Cardiac ventricle fibroblast (primary cell): ENCODE measurements at places on chromosomes 4 and X. TPM values are rescaled to one million over a fixed set of nuclear protein-coding genes. Genes with fewer than 3 reads are reported as not detected.

Gene MAGEC2
- not detected in 2 replicates for total RNA-seq

Gene PHOX2B
- not detected in 2 replicates for total RNA-seq

Gene PARM1
- 1.8 and 2.0 TPM in 2 replicates for total RNA-seq

Gene GLUD2
- total RNA-seq = 7.3 and 8.2 TPM in 2 replicates

Gene HSFX2
- total RNA-seq = 0.10 and 0.37 TPM in 2 replicates

Gene ARHGEF38
- total RNA-seq = 0.15 TPM in 1 of 2 replicates, not detected in the other

Gene FABP2
- total RNA-seq = not detected in 2 replicates

Gene SRPX2
- 160 and 169 TPM in 2 replicates for total RNA-seq

Gene MAGEB2
- total RNA-seq = not detected in 2 replicates
